ENCODE measurements at places on chromosomes 7 and 10.

GRCh38 chr10:27513451-27514191 lies 9.5 kb downstream of the RAB18 start:
- DNase-seq: no peak

DNA sequence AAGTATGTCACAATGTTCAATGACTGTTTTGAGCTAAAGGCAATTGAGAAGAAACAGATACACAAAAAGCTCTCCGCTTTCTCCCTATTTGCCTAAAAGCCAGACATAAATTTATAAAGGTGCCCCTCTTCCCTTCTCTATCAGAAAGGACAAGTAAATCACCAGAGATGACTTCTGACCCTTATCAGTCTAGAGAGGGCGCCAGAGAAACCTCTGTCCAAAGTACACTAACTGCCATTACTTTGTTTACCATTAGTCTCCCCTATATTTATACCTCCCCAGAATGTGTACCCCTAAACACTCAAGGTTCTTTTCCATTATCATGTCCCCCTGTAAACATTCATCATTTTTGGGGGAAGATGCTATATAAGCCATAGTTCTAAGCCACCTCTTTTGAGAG lies 49.3 kb downstream of the TPK1 start:
- DNase-seq: no peak

GRCh38 chr10:61452151-61452651 lies 980 bp downstream of the TMEM26 start:
- no peak for DNase-seq

DNA sequence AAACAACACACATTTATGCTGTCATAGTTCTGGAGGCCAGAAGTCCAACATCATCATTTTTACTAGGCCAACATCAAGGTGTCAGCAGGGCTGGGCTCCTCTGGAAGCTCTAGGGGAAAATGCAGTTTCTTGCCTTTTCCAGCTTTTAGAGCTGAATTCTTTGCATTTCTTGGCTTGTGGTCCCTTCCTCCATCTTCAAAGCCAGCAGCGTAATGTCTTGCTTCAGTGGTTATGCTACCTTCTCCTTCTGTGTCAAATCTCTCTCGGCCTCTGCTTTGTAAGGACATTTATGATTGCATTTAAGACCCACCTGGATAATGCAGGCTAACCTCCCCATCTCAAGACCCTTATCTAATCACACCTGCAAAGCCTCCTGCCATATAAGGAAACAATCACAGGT lies 66.5 kb upstream of the ANKRD1 start:
- DNase-seq: no peak

GRCh38 chr10:4215963-4216575 lies 431.1 kb upstream of the KLF6 start:
- DNase-seq: no peak

- DNase-seq: no peak
These were observed 598.0 kb downstream of the PTPRN2 start for GRCh38 chr7:157989589-157989988.

Data from activated CD4-positive, CD25-positive, alpha-beta regulatory T cell (primary cell).